Vagina (tissue), 2 donors: ENCODE measurements at places on chromosomes 4 and X.

GRCh38 chrX:12794654-12795053, 3.4 kb downstream of the PRPS2 start:
- DNase-seq: no peak

DNA sequence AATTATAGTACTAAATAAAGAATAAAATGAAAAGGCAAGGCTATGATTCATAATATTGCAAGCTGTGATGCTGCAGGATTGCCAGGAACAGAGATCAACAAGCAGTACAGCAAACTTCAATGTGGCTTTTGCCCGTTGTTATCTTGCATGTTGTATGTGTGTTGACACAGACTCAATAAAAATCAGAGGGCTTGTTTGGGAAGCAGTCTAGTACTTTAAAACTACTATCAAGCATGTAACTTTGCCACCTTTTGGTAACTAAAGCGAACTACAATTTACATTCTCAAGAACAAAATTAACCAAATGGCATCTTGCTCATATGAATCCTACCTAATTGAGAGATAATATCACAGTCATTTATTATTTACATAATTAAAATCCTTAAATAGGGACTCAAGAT, 79.8 kb upstream of the GPM6A start:
- DNase-seq: no peak

GRCh38 chr4:183552274-183553146, 47.7 kb downstream of the ING2 start:
- DNase-seq: no peak

DNA sequence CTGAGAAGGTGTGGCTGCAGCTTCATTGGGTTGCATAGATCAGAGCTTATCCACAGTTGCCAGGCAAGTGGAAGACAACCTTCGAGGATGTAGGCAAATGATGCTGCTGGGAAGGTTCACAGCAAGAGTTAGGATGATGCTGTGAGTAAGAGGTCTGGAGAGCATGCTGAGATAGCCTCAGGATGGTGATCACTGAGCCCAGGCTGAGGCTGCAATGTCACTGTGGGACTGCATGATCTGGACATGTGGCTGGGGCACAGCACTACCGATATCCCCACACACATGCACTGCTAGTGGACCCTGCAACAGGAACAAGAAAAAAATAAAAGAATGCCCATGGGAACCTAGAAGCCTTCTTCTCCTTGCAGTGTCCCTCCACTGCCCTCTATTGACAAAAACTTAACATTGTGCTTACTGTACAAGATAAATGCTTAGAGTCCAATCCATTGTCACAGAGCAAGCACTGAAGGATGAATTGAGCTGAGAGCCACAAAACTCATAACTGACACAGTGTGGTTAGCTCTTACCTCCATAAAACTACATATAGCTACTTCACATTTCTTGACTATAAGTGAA, 105.6 kb downstream of the CNKSR2 start:
- no peak for DNase-seq

GRCh38 chrX:132258509-132258908, 39.3 kb upstream of the RAP2C start:
- DNase-seq: no peak

DNA sequence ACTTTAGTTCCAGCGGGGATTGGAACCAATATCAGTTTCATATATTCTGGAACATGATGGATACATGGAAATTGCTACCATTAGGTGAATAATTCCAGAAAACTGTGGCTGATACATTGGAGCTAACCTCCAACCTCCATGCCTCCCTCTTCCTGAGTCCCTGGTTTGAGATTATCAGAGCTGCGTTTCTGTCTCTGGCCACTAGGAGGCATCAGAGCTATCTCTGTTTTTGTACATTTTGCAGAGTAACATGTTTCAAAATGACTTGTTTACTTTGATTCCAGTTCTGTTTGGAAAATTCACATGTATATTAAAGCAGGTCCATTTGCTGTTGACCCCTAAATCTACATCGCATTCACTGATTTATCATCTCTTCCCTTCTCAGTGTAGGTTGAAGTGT, 2.4 kb upstream of the RAB40AL start:
- no peak for DNase-seq

- no peak for DNase-seq
Measured at GRCh38 chr4:159673221-159673620, 570.3 kb downstream of the RAPGEF2 start.

DNA sequence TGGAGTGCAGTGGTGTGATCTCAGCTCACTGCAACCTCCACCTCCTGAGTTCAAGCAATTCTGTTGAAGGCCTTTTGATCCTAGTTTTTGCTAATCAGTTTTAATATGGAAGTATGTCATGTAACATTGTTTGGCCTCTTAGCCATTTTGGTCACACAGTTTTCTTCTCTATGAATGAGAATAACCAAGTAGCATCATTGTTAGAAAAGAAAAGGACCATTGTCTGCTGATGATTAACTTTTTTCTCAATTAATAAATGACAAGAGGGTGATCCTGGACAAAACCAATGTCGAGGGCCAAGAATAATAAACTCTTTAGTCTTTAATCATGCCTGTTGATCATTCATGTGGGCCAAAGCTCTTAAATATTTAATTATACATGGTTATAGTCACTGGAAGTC, 289.3 kb upstream of the MAGEB2 start:
- no peak for DNase-seq

DNA sequence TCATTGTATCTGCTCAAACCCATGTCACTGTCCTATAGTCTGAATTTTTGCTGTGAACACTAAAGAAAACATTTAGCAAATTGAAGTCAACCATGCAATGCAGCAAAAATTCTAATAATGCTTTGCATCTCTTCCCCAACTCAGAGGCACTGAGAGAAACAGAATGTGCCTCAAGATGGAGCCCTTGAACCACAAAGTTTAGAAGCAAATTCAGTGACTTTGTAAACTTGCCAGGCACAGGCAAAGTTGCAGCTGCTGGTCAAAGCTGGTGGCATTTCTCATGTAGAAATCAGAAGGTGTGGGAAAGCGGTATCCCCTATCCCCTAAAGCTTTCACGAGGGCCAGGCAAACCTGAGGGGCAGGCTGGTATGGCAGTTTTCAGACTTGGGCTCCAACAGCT, 121.7 kb upstream of the DIPK2B start:
- no peak for DNase-seq

DNA sequence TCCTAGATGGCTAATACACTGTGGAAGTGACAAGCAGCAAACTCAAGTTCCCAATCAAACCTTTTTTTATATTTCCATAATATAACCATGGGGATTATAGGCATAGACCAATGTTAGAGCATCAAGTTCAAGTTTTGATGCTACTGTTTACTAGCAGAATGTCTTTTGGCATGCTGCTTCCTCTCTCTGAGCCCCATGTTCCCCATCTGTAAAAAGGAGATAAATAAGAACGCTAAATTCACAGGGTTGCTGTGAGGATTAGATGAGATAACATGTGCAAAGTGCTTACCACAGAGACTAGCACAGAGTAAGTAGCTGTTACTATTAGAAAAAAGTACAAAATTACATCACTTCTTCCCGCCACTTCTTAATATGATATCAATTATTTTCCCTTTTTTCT, 18.0 kb downstream of the MBNL3 start:
- no peak for DNase-seq

GRCh38 chr4:17781300-17782287, at the start of gene FAM184B:
Gene FAM184B, minus strand, starts transcription at chr4:17781621. Its CDS starts 322 bp downstream, at chr4:17781299.
- no peak for DNase-seq

DNA sequence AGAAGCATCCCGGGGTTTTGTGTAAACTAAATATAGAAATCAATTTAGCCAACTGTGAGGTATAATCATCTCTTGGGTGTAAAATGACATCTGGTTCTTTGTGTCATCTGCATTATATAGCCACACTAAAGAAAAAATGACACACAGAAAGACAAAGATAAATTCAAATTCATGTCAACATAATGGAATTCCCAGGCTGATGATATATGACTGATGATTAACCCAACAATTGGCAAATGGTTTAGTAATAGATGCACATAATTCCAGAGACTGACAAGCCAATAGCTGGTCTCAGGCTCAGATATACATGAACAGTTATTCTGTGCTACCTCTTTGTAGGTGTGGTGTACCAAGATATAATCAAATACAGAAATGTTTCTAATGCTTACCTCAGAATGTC, 375.4 kb upstream of the PITX2 start:
- DNase-seq: no peak
